Fibroblast of lung (primary cell): ENCODE measurements at places on chromosomes 5 and 9. TPM values are rescaled to one million over a fixed set of nuclear protein-coding genes. Genes with fewer than 3 reads are reported as not detected.

DNA sequence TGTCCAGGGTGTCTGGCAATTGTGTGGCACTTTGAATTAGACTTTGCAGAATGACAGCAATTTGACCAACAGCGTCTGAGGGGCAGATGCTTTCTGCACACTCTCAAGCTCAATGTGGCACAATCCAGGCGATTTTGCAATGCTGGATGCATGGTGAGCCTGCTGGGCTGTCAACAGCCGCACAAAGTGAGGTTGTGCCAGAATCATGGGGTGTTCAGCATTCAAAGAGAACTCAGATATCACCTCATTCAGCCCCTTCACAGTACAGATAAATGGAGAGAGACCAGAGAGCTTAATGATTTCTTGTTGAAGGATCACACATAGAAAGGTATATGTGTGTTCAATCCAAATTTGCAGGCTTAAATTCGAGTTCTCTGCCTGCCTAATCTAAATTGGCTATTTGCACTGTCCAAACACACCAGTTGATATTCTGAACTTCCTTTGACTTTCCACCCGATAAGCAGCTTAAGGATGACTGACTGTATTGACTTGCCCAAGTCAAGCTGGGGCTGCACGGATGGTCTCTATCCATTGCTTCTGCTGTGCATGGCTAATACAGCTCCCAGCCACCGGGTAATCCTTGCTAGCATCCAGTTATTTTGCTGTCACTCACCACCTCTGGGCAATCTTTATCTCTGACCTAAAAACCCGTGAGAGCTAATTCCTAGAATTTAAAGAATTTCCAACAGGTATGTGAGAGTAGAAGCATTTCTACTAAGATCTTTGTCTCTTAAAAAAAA is 157.9 kb upstream of the TAS2R1 start:
- no peaks in the 10 kb centered on the region for H3K4me1 ChIP-seq
- H3K27me3 ChIP-seq, result peaks cover 2% of the 10 kb centered on the region
- no peak for DNase-seq
- no peak overlapping the region for H3K4me3 ChIP-seq
- H3K27ac ChIP-seq, result no peak overlapping the region
- no peaks in the 10 kb centered on the region for H3K36me3 ChIP-seq

DNA sequence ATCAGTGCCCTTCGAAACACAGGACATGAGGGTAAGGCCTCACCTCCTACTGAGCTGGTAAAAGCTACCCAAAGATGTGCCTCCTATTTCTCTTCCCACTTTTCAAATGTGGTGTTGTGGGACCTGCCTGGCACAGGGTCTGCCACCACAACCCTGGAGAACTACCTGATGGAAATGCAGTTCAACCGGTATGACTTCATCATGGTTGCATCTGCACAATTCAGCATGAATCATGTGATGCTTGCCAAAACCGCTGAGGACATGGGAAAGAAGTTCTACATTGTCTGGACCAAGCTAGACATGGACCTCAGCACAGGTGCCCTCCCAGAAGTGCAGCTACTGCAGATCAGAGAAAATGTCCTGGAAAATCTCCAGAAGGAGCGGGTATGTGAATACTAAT is 1.9 kb downstream of the IRGM start:
- H3K27me3 ChIP-seq, result no peaks in the 10 kb centered on the region
- H3K4me3 ChIP-seq, result no peak overlapping the region
- no peaks in the 10 kb centered on the region for H3K36me3 ChIP-seq
- H3K27ac ChIP-seq, result no peak overlapping the region
- H3K4me1 ChIP-seq, result no peaks in the 10 kb centered on the region
- DNase-seq, result no peak

GRCh38 chr9:75993434-75993833 is 103.0 kb downstream of the PCSK5 start:
- no peak overlapping the region for H3K27ac ChIP-seq
- no peaks in the 10 kb centered on the region for H3K4me1 ChIP-seq
- H3K36me3 ChIP-seq, result no peaks in the 10 kb centered on the region
- no peaks in the 10 kb centered on the region for H3K27me3 ChIP-seq
- DNase-seq, result peak; percentile 76

GRCh38 chr5:40333459-40334241 is 346.1 kb upstream of the PTGER4 start:
- H3K4me3 ChIP-seq, result no peak overlapping the region
- DNase-seq, result peak; percentile 11
- H3K4me1 ChIP-seq, result no peaks in the 10 kb centered on the region
- no peaks in the 10 kb centered on the region for H3K27me3 ChIP-seq
- no peak overlapping the region for H3K27ac ChIP-seq
- H3K36me3 ChIP-seq, result no peaks in the 10 kb centered on the region

DNA sequence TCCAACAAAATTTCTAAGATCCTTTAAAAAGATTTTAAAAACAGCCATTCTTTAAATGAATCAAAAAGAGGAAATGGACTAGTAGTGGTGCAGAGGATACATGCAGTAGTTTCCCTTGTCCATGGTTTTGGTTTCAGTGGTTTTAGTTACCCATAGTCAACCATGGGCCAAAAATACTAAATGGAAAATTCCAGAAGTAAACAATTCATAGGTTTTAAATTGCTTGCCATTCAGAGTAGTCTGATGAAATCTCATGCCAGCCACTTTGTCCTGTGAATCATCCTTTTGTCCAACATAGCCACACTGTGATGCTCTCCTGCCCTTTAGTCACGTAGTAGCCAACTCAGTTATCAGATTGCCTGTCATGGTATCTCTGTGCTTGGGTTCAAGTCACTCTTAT is 286.1 kb downstream of the ANXA1 start:
- H3K27me3 ChIP-seq, result no peaks in the 10 kb centered on the region
- DNase-seq, result no peak
- H3K4me1 ChIP-seq, result no peaks in the 10 kb centered on the region
- H3K4me3 ChIP-seq, result no peak overlapping the region

DNA sequence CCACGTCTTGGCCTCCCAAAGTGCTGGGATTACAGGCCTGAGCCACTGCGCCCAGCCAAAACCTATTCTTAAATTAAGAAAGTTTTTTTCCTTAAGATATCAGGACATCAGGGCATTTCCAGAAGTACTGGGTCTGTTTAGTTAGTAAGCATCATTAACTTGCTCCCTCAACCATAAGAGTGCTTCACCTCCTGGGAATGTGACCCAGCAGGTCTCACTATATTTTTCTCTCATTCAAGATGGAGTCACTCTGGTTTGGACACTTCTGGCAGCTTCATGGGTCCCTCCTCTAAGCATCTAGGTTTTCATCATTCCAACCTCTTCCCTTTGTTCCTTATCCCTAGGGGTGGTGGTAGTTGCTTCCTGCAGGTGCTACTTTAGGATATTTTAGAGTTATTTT is 10.3 kb upstream of the BRD3OS start:
- H3K4me1 ChIP-seq, result no peaks in the 10 kb centered on the region
- no peaks in the 10 kb centered on the region for H3K27me3 ChIP-seq
- H3K27ac ChIP-seq, result no peak overlapping the region

DNA sequence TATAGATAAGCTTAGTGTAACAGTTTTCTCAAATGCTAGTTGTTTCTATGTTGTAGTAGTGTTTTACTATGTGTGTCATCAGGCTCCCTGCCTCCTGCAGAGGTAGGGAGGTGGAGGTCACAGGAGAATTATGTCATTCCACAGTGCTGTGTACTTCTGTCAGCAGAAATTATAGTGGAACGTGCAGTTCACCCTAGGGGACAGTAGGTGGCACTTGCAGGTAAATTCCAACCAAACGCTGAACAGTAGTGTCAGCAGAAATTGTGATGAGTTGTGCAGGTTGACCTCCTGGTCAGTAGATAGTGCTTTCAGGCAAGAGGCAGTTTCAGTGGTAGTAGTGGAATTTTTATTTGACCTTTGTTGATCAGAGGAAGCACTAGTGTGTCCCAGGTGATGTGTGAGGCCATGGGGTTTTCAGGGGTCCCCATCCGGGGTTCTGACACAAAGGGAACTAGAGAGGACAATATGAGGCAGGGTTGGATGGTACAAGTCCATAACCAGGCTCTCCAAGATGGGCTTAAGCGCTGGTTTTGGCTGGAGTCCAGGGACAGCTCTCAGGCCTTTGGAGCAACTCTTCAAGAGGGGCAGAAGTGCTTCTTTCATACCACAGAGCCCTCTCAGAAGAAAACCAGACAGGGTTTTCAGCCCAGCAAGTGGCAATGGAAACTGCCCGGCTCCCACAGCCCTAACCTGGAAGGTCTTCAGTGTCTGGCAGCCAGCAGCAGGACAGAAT is 402.9 kb downstream of the CYLC2 start:
- H3K4me1 ChIP-seq, result no peaks in the 10 kb centered on the region
- DNase-seq, result peak; percentile 20
- no peaks in the 10 kb centered on the region for H3K27me3 ChIP-seq
- H3K36me3 ChIP-seq, result no peaks in the 10 kb centered on the region
- no peak overlapping the region for H3K27ac ChIP-seq
- no peak overlapping the region for H3K4me3 ChIP-seq

GRCh38 chr9:35972093-35972492 is 14.1 kb upstream of the OR2S2 start:
- no peaks in the 10 kb centered on the region for H3K4me1 ChIP-seq
- H3K27ac ChIP-seq, result no peak overlapping the region
- H3K36me3 ChIP-seq, result no peaks in the 10 kb centered on the region
- no peak overlapping the region for H3K4me3 ChIP-seq
- peaks cover 5% of the 10 kb centered on the region for H3K27me3 ChIP-seq
- peak; percentile 30 for DNase-seq

- H3K27ac ChIP-seq, result no peak overlapping the region
- no peaks in the 10 kb centered on the region for H3K27me3 ChIP-seq
- H3K36me3 ChIP-seq, result no peaks in the 10 kb centered on the region
- no peak for DNase-seq
- H3K4me1 ChIP-seq, result no peaks in the 10 kb centered on the region
Measured at GRCh38 chr9:8078641-8079140, 279.1 kb upstream of the DMAC1 start.

DNA sequence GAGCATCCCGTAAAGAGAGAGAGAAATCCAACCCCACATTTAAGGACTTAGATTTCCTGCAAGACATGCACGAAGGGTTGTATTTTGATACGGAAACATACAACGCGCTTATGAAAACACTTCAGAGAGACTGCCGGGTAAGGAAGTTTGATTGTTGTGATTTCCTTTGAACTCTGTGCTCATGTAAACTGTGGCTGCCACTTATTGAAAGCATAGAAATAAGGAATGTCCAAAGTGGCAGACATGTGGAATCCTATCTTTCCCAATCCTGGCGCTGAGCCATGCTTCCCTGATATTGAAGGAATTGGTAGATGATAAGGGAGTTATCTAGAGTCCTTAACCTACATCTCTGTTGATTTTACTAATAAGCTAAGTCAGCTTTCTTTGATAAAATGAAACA is 119.4 kb downstream of the PRKACG start:
- H3K27ac ChIP-seq, result no peak overlapping the region
- no peaks in the 10 kb centered on the region for H3K4me1 ChIP-seq
- H3K36me3 ChIP-seq, result no peaks in the 10 kb centered on the region
- no peak for DNase-seq
- H3K27me3 ChIP-seq, result no peaks in the 10 kb centered on the region
- H3K4me3 ChIP-seq, result no peak overlapping the region

GRCh38 chr9:106717686-106718085 is 145.3 kb upstream of the ZNF462 start:
- no peaks in the 10 kb centered on the region for H3K27me3 ChIP-seq
- DNase-seq, result peak; percentile 87
- peak overlapping the region; percentile 34 for H3K27ac ChIP-seq
- H3K4me3 ChIP-seq, result no peak overlapping the region
- no peaks in the 10 kb centered on the region for H3K36me3 ChIP-seq

GRCh38 chr9:131391504-131391903 is 2.4 kb upstream of the PRRC2B start:
- no peak overlapping the region for H3K4me3 ChIP-seq
- H3K4me1 ChIP-seq, result peaks cover 8% of the 10 kb centered on the region
- DNase-seq, result no peak
- H3K27ac ChIP-seq, result no peak overlapping the region
- no peaks in the 10 kb centered on the region for H3K27me3 ChIP-seq

GRCh38 chr5:106566031-106566430 is 1104.7 kb downstream of the EFNA5 start:
- DNase-seq, result no peak
- H3K4me1 ChIP-seq, result no peaks in the 10 kb centered on the region
- no peaks in the 10 kb centered on the region for H3K27me3 ChIP-seq
- no peak overlapping the region for H3K27ac ChIP-seq
- no peaks in the 10 kb centered on the region for H3K36me3 ChIP-seq

DNA sequence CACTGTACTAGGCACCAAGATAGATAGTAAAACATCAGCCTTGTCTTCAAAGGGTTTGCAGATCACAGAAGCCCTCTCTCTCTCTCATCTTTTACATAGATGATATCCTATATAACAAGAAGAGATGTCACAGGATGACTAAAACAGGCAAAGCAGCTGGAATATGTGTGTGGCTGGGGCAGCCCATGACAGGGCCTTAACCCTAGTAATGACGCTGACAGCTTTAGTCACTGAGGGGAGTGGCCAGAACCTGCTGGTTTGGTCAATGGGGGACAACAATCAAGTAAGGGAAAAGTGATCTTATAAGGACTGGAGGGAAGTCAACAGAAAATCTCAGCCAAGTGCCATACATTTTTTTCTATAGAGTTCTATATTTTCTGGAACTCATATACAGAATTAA is 41.9 kb upstream of the RIC1 start:
- H3K4me1 ChIP-seq, result peaks cover 7% of the 10 kb centered on the region
- H3K27ac ChIP-seq, result peak overlapping the region; percentile 62
- no peaks in the 10 kb centered on the region for H3K27me3 ChIP-seq
- DNase-seq, result peak; percentile 80

GRCh38 chr5:175344331-175345195 is 99.4 kb downstream of the DRD1 start:
- H3K36me3 ChIP-seq, result no peaks in the 10 kb centered on the region
- no peaks in the 10 kb centered on the region for H3K27me3 ChIP-seq
- peaks cover 12% of the 10 kb centered on the region for H3K4me1 ChIP-seq
- H3K27ac ChIP-seq, result no peak overlapping the region
- peak; percentile 89 for DNase-seq

GRCh38 chr5:129803403-129803802 is 55.5 kb downstream of the MINAR2 start:
- H3K4me1 ChIP-seq, result no peaks in the 10 kb centered on the region
- no peak overlapping the region for H3K4me3 ChIP-seq
- H3K36me3 ChIP-seq, result no peaks in the 10 kb centered on the region

DNA sequence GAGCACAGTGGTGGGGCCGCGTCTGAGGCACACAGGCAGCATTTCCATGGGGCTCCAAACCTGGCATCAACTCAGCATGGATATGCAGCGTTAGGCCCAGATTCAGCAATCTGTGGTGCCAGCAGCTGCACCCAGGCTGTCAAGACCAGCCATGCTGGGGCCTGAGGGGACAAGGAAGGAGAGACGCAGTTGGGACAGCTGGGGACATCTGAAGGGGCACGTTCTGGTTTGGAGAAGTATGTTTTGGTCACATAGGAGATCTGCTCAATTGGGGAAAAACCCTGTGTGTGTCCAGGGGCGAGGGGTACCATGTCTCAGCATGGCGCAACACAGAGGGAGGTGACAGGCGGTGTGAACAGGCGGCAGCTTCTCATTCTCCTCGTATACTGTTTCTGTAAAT is 66.6 kb upstream of the ECM2 start:
- peaks cover 19% of the 10 kb centered on the region for H3K4me1 ChIP-seq
- DNase-seq, result no peak
- no peaks in the 10 kb centered on the region for H3K27me3 ChIP-seq
- no peaks in the 10 kb centered on the region for H3K36me3 ChIP-seq
- H3K4me3 ChIP-seq, result no peak overlapping the region
- no peak overlapping the region for H3K27ac ChIP-seq

The F12 gene
- total RNA-seq, result under 0.01 and 0.50 TPM in 2 replicates

The LCN6 gene
- total RNA-seq, result not detected in 2 replicates

The MARCOL gene
- not detected in 2 replicates for total RNA-seq

The NUDT12 gene
- 9.8 and 15.4 TPM in 2 replicates for total RNA-seq

The PPIC gene
- total RNA-seq, result 65.7 and 70.1 TPM in 2 replicates

The CD74 gene
- 3.9 and 5.9 TPM in 2 replicates for total RNA-seq

The PCDHA4 gene
- 0.51 and 1.2 TPM in 2 replicates for total RNA-seq

The SAPCD2 gene
- 0.26 and 2.8 TPM in 2 replicates for total RNA-seq

The ZNF454 gene
- 3.1 and 3.3 TPM in 2 replicates for total RNA-seq

The FBP2 gene
- total RNA-seq, result not detected in 2 replicates
